ENCODE measurements at places on chromosomes 1 and 21. TPM values are rescaled to one million over a fixed set of nuclear protein-coding genes. Genes with fewer than 3 reads are reported as not detected.

DNA sequence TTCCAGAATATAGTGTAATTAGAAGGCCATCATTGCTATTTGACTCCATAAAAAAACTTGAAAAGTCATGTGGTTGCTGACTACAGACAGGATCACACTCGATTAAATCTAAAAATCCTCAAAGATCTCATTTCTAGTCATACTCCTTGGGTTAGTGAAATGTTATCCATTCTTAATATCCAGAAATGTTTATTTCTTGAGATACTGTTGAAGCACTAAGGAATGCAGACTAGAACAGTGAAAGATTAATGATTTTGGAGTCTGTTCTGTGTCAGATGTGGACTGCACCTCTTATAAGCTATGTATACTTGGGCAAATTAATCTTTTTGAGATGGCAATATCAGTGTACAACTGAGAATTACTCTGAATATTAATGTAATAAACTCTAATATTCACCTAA, 65.1 kb downstream of the ADSS2 start:
- DNase-seq: no peak
- H3K4me3 ChIP-seq: no peak overlapping the region
- H3K27me3 ChIP-seq: no peaks in the 10 kb centered on the region
- H3K27ac ChIP-seq: no peak overlapping the region
- H3K36me3 ChIP-seq: peaks cover 2% of the 10 kb centered on the region

GRCh38 chr1:160618763-160619274, 28.0 kb downstream of the SLAMF1 start:
- no peak overlapping the region for H3K4me3 ChIP-seq
- H3K27me3 ChIP-seq: no peaks in the 10 kb centered on the region
- DNase-seq: no peak

FMO3 gene
- not detected for total RNA-seq

ZNF593OS gene
- not detected for total RNA-seq

HPCAL4 gene
- 1.8 TPM for total RNA-seq

TLCD4 gene
- total RNA-seq: 0.45 TPM

GFI1 gene
- 85.0 TPM for total RNA-seq

All from activated naive CD8-positive, alpha-beta T cell treated with anti-CD3 and anti-CD28 coated beads for 36 hours (primary cell).